Posterior vena cava (tissue), 2 donors: ENCODE measurements at places on chromosomes 6 and 20. TPM values are rescaled to one million over a fixed set of nuclear protein-coding genes. Genes with fewer than 3 reads are reported as not detected.

The SEL1L2 gene
- total RNA-seq = 6.0 TPM

The CFAP61 gene
- total RNA-seq = 1.2 TPM

The GFOD1 gene
- 20.4 TPM for total RNA-seq

The MEP1A gene
- not detected for total RNA-seq

The KHDRBS2 gene
- total RNA-seq = 0.28 TPM

The PDE10A gene
- 10.7 TPM for total RNA-seq

The LGSN gene
- not detected for total RNA-seq

The ABRACL gene
- total RNA-seq = 15.0 TPM

The MTRF1L gene
- 30.8 TPM for total RNA-seq

The SLC17A1 gene
- total RNA-seq = not detected

The SPAG4 gene
- 2.1 TPM for total RNA-seq

The MYCT1 gene
- 13.6 TPM for total RNA-seq

The TOX2 gene
- 1.1 TPM for total RNA-seq

The ABHD16B gene
- total RNA-seq = not detected

The EDN1 gene
- 4.0 TPM for total RNA-seq

The PLA2G7 gene
- 2.7 TPM for total RNA-seq

The SLC17A2 gene
- not detected for total RNA-seq

The MYB gene
- total RNA-seq = 0.29 TPM

The PGM3 gene
- 39.6 TPM for total RNA-seq

The LYRM4 gene
- total RNA-seq = 23.9 TPM

The OTOR gene
- total RNA-seq = not detected

The AKAP12 gene
- total RNA-seq = 140 TPM

The TREM1 gene
- total RNA-seq = 3.8 TPM

The FAM209A gene
- total RNA-seq = not detected

The TBXT gene
- not detected for total RNA-seq

The LPIN3 gene
- 12.7 TPM for total RNA-seq

The EDN3 gene
- total RNA-seq = not detected

The CFB gene
- 35.8 TPM for total RNA-seq

The RARS2 gene
- total RNA-seq = 40.9 TPM

The OLIG3 gene
- total RNA-seq = not detected

The KCNB1 gene
- total RNA-seq = 9.7 TPM

The CHD6 gene
- total RNA-seq = 51.1 TPM

The CST4 gene
- total RNA-seq = not detected

The ARMC2 gene
- 7.4 TPM for total RNA-seq

The PPP1R16B gene
- total RNA-seq = 8.5 TPM

The EYA2 gene
- total RNA-seq = 9.1 TPM

The SASH1 gene
- total RNA-seq = 99.4 TPM

The PERP gene
- 8.8 TPM for total RNA-seq

The HINT3 gene
- 28.4 TPM for total RNA-seq

The DCDC2 gene
- total RNA-seq = not detected

The PRDM13 gene
- total RNA-seq = not detected

The ARG1 gene
- total RNA-seq = 1.8 TPM

The WFDC12 gene
- not detected for total RNA-seq

The GPR63 gene
- total RNA-seq = 0.90 TPM

The OOEP gene
- 0.24 TPM for total RNA-seq

The KCNK15 gene
- 4.1 TPM for total RNA-seq
